Stimulated activated CD4-positive, alpha-beta T cell treated with anti-CD3 and anti-CD28 coated beads, Interleukin-2, amount 100 ng/mL, for 4 hours (primary cell): ENCODE measurements at places on chromosomes 2 and 18.

- no peak for DNase-seq
These were observed 19.3 kb downstream of the MAPK4 start for GRCh38 chr18:50579061-50579774.

DNA sequence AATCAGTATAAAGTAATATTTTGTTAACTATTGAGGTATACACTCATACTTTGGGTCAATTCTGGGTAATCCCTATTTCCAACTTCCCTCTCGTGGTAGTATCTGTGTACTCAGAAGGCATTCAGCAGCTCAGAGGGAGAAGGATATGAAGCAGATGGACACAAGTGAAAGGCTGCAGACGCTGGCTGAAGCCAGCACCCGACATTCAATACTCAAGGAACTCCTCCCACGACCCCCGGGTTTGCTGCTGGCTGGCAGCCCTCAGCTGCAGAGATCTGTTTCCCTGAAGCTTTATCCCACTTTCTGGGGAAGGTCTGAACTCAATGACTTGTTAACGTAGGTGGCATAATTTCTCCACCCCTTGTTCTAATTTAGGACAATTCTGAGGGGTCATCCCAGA, 847.3 kb upstream of the SOX11 start:
- DNase-seq = no peak

GRCh38 chr2:101971836-101972235, 19.9 kb upstream of the IL1R2 start:
- no peak for DNase-seq

DNA sequence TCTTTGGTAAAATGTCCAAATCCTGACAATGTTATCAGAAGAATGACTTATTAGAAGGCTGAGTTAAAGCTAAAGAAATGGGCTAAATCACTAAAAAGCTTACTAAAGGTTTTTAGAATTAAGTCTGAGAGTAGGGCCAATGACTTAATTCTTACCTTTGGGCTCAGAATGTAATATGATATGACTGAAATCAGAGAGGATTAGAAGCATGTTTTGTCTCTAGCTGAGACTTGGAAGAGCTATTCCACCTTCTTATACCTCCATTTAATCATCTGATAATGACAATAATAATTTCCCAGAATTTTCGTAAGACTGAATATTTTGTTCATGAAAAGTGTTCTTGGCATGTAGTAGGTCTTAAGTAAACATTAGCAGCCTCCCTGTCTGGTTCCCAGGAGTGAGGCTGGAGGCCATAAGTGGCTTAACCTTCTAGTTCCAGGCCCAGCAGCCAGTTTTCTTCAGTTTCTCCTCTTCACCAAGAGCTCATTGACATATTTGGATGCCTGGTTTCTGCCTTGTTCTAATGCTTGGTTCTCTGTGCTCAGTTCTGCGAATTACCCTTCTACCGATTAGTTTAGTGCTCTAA, 25.5 kb upstream of the E2F6 start:
- DNase-seq = no peak

- no peak for DNase-seq
These were observed 1616.3 kb upstream of the ACVR2A start for GRCh38 chr2:146228466-146229058.

- no peak for DNase-seq
These were observed 42.4 kb downstream of the TMEM237 start for GRCh38 chr2:201600906-201601305.

DNA sequence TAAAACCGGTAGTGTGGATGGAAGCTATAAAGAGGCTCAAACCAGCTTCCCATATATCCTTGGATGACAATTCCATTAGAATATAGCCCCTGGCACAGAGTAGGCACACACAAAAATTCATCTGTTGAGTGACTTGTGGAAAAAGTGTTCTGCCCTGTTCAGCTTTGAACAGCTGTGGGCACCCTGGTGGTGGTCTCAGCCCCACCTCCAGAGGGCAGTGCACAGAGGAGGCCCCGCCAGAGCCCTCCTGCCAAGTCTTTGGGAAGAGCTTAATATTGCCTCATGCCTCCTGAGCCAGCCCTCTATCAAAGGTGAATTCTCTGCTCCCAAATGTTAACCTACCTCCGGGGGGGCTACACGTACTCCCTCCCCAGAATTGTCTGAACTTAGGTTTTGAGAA, 30.4 kb downstream of the EPAS1 start:
- no peak for DNase-seq

DNA sequence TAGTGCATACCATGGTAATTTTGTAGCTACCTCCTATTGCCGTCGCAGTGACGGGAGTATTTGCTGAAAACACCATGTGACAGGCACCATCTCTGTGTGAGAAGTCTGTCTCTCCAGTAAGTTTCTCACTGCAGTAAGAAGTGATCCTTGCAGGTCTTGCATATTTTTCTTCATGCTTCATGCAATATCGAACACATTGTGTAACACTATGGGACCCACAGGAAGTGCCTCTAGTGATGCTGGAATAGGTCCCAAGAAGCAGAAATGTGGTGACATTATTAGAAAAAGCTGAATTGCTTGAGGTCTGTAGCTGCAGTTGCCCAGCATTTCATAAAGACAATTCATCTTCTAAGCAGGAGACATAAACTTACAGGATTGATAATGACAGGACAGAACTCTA, 167.6 kb downstream of the DCDC2C start:
- no peak for DNase-seq

DNA sequence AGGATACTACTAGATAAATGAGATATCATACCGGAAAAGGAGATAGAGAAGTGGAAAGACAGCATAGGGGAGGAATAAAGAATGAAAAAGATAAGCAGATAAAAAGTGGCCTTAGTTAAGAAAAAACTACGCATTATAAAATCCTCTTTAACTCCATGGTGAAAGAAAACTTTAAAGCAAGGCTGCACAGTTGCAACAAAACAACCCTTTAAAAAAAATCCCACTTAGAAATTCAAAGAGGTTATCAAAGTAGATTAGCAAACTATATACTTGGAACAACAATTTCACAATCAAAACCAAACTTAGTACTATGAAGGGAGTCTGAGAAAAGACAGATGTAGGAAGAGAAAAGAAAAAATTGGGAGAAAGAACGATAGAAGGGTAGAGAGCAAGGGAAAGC, 133.4 kb upstream of the OSR1 start:
- no peak for DNase-seq

DNA sequence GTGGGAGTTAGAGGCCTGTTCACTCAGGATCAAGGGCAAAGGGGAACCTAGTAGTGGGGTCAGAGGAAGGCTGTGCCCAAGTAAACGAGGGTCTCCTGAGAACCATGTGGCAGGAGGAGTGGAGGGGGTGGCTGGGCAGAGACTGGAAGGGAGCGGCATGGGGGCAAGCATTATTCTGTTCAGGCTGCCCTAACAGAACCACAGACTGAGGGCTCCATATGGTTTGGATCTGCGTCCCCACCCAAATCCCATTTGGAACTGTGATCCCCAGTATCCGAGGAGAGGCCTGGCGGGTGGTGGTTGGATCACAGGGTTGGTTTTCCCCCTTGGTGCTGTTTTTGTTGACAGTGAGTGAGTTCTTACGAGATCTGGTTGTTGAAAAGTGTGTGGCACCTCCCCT, 287.0 kb downstream of the PHLPP1 start:
- DNase-seq = no peak

DNA sequence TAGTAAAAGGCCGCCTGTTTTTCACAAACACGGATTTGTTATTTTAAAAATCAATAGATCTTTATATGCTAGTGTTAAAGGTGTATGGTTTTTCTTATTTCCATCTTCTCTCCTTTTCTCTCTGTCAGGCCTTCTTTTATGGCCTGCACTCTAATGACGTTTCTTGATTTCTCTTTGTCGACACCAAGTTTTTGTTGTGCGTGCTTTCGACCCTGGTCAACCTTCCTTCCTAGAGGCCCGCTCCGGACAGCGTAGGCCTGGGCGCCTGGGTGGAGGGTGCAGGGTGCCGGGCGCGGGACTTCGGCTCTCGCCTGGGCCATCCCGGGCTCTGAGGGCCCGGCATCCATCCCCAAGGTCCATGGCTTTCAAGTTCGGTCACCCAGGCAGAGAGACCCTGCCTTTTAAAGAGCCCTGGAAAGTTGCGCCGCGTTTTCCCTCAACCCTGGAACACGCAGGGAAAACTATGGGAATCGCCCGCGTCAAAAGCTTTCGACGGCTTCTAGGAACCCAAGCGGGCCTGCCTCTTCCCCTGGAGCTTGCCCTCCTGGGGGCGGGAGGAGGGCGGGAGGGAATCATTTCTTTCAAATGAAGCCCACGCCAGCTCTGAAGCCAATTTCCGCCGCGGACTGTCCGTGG, 4.1 kb upstream of the SATB2 start:
- no peak for DNase-seq

GRCh38 chr2:189024901-189025618, 50.9 kb downstream of the COL3A1 start:
- DNase-seq = no peak

GRCh38 chr18:9708434-9709303, 568 bp downstream of the RAB31 start:
- DNase-seq = no peak

GRCh38 chr2:207113414-207113813, 52.3 kb downstream of the KLF7 start:
- DNase-seq = no peak

DNA sequence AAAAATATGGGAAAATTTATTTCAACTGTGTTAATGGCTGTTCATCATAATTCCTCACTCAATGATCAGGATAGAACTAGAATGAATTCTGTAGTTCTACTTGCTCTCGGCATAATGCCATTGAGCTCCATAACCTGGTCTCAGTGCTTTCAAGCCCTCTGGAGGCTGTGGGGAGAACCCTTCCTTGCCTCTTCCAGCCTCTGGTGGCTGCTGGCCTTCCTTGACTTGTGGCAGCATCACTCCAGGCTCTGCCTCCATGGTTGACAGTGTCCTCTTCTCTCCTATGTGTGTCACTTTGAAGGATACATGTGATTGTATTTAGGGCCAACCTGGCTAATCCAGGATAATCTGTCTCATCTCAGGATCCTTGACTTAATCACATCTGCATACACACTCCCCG, 26.9 kb upstream of the CABYR start:
- DNase-seq = no peak

DNA sequence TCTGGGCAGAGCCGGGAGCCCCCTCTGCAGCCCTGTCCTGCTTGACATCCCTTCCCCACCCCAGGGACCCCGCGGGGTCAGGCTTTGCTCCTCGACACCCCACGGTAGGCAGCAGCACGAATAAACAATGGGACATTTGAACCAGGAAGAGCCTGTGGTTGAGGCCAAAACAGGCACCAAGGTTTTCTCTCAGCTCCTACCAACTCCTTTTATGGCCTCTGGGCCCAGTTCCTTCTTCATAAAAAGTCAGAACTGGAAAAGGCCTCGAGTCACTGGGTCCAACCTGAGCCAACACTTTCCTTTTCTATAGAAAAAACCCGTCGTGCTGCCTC, 20.6 kb downstream of the TEX44 start:
- DNase-seq = no peak

GRCh38 chr18:31225668-31226067, 63.0 kb upstream of the DSC1 start:
- no peak for DNase-seq

GRCh38 chr2:289362-290089, 1.6 kb upstream of the ALKAL2 start:
- no peak for DNase-seq

DNA sequence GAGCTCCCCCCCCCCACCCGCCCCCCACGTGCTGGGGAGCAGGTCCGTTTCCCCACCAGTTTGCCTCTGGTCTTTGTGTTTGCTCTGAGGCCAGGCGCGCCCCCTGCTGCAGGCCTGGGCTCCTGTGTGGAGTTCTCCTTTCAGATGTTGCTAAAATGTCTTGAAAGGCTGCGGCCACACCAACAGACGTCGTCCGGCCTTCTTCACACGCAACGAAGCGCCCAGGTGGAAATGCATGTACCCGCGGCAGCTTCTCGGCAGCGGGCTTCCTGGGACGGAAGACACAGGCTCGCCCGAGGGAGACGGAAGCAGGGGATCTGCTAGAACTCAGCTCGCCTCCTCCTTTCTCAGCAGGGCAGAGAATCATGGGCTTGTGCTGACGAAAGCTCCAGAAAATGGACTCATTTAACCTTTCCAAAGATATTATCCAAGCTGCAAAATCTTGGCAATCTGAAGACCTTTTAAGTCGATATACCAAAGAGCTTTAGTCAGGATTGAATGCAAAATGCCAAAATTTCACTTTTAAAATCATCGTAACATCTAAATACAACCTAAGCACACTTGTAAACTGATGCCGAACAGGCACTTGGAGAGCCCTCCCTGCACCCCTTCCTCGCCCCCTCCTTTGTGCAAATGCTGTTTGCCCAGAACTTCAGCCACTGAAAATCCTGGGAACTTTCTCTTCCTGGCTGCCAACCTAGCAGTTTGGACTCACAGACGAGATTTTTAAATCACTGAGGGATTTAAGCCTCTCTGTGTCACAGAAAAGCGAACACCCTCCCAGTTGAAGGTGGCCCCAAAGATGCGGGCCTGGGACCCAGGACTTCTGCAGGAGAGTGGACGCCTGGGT, 125.5 kb upstream of the ZNF516 start:
- no peak for DNase-seq

DNA sequence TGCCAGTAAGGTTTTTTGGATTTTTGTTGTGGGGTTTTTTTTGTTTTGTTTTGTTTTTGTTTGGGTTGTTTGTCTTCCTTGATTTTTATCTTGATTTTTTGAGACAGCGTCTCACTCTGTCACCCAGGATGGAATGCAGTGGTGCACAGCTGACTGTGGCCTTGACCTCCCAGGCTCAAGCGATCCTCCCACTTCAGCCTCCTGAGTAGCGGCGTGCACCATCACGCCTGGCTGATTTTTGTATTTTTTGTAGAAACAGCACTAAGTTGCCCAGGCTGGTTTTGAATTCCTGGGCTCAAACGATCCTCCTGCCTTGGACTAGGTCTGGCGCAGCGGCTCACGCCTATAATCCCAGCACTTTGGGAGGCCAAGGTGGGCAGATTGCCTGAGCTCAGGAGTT, 16.4 kb downstream of the MPPE1 start:
- DNase-seq = no peak

GRCh38 chr18:59697236-59697932, at the start of gene CCBE1:
Gene CCBE1 (minus strand): TSS chr18:59697423.
- no peak for DNase-seq

- no peak for DNase-seq
These were observed 26.8 kb upstream of the EPAS1 start for GRCh38 chr2:46270384-46270783.

GRCh38 chr18:54416436-54416835, 58.7 kb downstream of the C18orf54 start:
- no peak for DNase-seq

DNA sequence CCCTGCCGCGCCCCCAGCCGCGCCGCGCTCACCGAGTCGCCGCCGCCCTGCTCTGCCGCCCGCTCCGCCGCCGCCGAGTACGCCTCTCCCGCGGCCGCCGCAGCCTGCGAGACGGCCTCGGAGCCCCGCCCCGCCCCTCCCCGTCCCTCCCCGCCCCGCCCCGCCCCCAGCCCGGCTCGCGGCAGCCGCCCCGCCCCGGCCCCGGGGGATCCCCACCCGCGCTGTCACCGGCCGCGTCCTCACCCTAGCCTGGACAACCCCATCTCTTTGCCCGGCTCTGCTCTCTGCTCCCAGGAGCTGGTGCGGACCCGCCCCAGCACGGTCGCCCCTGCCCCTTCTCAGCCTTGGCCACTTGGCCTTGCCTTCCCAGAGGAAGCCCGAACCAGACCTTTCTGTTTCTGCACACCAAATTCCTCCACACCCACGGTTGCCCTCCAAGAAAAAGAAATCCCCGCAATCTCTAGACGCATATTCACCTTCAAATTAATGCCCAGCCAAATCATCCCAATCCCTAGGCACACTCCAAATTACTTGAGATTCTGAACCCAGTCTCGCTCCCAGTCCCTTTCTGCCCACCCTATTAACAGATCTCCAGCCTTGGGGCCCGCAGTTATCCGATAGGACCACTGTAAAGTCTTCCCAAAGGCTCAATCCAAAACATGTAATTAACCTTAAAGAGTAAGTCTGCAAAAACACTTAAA, at the start of gene CYRIA:
CYRIA (minus strand) TSS at position 87 of the 701 bp plus-strand sequence. CDS start 77,715 bp downstream, outside the sequence.
- DNase-seq = peak; percentile 16

- no peak for DNase-seq
These were observed 195.1 kb upstream of the TWIST2 start for GRCh38 chr2:238652771-238653157.
